ENCODE measurements at places on chromosomes 7 and 10.

GRCh38 chr7:45589061-45589460, 14.9 kb downstream of the ADCY1 start:
- DNase-seq = no peak

GRCh38 chr10:36462194-36462593, 663.2 kb upstream of the ANKRD30A start:
- DNase-seq = no peak

GRCh38 chr7:155964543-155964942, 152.3 kb upstream of the SHH start:
- DNase-seq = no peak

DNA sequence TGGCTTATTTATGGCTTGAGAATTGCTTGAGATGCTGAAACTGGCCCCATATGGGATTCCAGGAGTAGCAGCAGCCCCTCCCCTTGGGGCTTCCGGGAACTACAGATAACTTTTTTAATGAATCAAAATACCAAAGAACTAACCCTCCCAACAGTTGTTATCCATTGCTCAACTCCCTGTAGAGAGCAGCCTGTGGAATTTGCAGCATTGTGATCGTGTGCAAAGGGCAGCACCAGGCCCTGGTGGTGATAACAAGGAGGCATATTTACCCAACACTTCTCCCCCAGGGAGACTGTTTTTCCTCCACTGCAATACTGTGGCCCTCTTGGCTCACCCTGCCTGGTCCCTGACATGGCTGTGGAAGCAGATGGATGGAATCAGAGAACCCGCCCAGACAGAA, 196.2 kb downstream of the PLXNA4 start:
- DNase-seq = no peak

DNA sequence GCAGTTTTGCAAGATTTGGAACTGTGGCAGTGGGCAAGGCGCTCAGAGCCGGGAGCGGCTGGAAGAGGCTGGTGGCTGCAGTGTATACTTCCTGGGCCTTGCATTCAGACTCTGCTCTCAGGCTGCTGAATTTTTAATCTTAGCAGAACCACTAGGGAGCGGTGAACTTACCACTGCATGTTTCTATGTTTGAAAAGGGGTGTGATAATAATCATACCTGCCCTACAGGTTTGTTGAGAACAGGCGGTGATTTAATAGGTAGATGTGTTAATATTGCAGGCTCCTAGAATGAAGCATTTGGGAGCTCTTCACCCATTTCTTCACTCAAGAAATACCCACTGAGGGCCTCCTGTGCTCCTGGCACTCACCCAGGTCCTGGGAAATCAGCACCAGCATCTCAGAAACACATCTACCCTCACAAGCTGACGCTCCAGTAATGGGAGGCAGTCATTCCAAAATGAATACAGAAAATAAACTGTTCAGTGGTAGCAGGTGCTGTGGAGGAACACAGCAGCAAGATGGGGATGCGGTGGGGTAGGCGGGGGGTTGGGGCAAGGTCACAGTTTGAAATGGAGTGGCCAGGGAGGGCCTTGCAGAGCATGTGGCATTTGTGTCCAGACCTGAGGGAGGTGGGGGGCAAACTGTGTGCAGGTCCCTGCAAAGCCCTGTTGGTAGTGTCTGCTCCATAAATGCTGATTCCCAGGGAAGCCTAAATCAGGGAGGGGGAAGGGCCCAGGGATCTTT, 41.0 kb downstream of the VWA2 start:
- DNase-seq = no peak

- DNase-seq = peak; percentile 11
These were observed 1091.2 kb downstream of the KCNMA1 start for GRCh38 chr10:76546411-76546810.

DNA sequence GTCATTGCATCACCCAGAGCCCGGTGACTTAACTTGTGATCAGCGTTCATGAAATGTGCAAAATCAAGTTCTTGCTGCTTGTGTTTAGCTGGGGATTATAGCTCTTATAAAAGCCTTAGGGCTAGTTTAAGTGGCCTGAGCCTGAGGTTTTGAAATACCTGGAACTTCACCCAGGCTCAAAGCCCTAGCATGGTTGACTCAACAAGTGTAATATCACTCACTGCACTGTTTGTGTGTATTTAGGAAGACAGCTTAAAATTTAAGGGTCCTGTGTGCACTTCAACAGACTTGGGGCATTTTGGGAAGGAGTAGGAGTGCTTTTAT, 489.5 kb downstream of the GATA3 start:
- no peak for DNase-seq
